ENCODE measurements at places on chromosomes 2 and 18.

- DNase-seq = no peak
Measured at GRCh38 chr18:48796491-48797205, 154.1 kb downstream of the SMAD7 start.

DNA sequence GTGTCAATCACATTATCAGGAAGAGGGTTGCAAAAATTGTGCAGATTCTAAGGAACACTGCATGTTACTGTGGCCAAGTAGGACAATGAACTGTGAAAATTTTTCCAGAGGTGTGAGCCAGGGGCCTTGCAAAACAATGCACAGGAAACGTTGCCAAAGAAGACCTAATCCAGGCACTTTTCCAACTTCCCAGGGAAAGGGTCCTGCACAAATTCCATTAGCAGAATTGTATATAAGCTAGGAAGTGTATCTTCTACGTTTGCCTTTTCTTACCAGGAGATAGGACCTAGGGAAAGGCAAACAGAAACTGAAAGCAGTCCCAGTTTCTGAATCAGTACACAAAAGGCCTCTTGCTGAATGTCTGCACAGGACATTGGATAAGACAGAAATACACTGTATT, 1888.3 kb upstream of the CELF4 start:
- DNase-seq = no peak

DNA sequence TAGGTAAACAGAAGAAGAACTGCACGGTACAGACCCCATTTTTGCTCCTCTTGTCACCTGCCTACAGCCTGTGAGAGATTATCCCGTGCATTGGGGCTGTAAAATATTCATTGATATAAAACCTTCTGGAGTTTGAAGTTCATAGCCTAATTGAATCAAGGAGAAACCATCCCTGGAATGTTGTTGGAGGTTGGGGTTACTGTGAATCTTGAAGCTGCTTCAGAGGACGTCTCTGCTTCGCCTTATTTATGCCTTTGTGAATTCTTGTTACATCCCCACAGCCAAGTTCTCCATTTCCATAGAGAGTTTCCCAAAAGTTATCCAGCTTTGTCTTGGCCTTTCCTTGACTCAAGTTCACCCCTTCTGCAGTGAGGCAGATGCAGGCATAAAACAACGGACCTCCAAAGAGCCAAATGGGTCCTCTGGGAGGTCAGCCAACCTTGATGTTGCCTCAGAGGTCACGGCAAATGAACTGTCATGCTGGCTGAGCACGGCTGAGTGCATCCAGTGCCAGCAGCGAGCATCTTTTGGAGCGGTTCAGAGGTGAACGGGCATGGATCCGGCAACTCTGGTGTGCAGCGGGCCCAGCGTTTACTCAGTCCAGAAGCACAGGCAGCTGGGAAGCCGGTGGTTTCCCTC, 317.6 kb downstream of the PRKCE start:
- no peak for DNase-seq

- no peak for DNase-seq
Measured at GRCh38 chr2:141728142-141728541, 402.7 kb downstream of the LRP1B start.

GRCh38 chr2:58030771-58031170, 15.8 kb upstream of the VRK2 start:
- no peak for DNase-seq

- no peak for DNase-seq
Measured at GRCh38 chr2:106296182-106296815, 102.2 kb upstream of the UXS1 start.

GRCh38 chr18:46886893-46887292, 30.4 kb downstream of the PIAS2 start:
- no peak for DNase-seq

DNA sequence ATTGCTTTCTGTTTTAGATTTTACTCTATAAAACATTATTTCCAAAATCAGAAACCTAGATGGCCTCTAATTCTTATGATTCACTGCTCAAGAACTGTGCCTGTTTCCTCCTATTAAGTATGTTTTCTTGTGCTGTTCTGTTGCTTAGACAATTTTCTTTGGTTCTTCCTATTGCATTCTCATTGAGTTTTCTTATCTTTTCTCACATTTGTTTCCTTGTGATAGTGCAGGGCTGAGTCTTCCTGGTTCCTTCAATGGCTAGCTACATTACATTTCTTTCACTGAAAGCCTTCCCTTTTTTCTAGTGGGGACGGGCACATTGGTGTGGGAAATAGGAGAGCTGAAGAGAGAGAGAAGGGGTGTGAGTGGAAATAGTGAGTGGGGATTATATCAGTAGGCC, 183.4 kb downstream of the CALCRL start:
- DNase-seq = no peak

DNA sequence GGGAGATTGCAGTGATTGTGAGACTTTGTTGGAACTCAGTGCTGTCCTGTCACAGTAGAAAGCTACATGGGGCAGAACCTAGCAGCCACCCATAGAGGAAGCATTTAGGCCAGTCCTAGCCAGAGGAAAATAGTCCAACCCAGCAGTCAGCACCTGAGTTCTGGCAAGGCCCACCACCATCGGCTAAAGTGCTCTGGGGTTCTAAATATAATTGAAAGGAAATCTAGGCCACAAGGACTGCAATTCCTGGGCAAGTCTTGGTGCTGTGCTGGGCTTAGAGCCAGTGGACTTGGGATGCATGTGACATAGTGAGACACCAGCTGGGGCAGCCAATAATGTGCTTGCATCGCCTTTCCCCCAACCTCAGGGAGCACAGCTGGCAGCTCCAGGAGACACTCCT, 28.9 kb upstream of the ACTR2 start:
- DNase-seq = no peak

- DNase-seq = no peak
Measured at GRCh38 chr2:226211439-226211838, 588.2 kb downstream of the IRS1 start.

- no peak for DNase-seq
Measured at GRCh38 chr2:108182489-108182888, 57.3 kb upstream of the SULT1C3 start.

DNA sequence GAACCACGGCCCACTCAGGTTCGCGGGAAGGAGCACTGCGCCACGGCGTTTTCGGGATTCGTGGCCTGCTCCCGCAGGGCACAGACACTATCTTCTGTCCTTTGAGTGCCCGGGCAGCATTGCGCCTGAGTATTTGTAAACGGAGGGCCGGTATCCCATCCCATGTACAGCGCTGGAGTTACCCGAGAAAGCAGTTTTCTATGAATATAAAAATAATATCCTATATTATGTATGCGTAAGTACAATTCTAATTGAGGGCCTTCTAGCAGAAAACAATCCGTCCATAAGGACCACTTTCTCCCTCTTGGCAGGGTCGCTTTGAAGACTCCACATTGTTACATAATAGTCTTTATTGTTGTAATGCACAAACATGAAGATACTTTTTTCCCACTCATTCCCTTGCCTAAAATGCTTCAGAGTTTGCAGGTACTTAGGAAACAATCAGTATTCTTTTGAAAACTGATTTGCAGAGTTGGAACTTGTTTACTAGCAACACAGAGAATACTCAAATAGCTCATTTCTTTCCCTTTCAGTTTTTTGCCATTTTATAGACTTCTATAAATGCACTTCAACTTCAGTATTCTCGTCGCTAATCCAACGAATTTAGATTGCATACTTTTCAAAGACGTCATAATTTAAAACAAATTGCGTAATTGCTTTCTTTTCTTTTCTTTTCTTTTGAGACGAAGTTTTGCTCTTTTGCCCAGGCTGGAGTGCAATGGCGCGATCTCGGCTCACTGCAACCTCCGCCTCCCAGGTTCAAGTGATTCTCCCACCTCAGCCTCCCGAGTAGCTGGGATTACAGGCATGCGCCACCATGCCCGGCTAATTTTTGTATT, 1.0 kb upstream of the REV1 start:
- DNase-seq = no peak

GRCh38 chr18:50011813-50012435, 183.0 kb downstream of the MYO5B start:
- no peak for DNase-seq

DNA sequence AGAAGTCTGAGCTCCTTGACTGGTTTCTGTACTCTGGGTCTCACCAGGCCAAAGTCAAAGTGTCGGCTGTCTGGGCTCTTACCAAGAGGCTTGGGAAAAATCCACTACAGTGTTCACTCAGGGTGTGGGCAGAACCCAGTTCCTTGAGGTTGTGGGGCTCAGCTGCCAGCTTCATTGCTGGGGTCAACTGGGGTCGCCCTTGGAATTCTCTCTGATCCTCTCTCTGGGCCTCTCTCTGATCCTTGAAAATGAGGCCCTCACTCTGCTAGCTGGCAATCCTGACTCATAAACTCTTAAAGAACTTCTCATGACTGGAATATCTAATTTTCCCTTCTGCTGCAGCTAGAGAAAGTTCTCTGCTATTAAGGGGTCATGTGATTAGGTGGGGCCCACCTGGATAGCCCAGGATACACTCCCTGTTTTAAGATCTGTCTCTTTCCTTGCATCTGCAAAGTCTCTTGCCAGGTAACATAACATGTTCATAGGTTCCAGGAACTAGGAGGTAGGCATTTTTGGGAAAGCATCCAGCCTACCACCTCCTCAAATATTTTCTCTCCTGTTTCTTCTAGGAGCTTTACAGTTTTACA, 66.3 kb downstream of the SP110 start:
- no peak for DNase-seq

GRCh38 chr2:123448801-123449200, 576.3 kb upstream of the CNTNAP5 start:
- DNase-seq = no peak

DNA sequence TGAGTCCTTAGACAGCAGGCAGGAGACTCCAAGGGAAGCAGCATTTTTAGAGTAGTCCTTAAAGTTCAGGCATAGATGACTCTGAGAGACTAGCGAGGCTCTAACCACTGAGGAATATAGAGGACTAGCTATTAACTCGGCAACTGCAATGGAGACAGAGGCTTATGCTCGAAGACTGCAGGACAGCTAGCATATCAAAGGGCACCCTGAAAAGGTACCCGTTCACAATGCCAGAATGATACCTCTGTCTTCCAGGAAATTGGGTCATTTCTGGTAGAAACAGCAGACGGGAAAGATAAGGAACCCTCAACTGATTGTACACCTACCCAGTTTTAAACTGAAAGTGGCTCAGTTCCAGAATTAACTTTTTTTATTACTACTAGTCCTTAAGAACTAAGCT, 1204.0 kb upstream of the ZEB2 start:
- no peak for DNase-seq

- DNase-seq = no peak
Measured at GRCh38 chr2:230184727-230185578, 34.8 kb downstream of the SP110 start.

GRCh38 chr18:61047794-61048193, 285.4 kb upstream of the CDH20 start:
- DNase-seq = no peak

DNA sequence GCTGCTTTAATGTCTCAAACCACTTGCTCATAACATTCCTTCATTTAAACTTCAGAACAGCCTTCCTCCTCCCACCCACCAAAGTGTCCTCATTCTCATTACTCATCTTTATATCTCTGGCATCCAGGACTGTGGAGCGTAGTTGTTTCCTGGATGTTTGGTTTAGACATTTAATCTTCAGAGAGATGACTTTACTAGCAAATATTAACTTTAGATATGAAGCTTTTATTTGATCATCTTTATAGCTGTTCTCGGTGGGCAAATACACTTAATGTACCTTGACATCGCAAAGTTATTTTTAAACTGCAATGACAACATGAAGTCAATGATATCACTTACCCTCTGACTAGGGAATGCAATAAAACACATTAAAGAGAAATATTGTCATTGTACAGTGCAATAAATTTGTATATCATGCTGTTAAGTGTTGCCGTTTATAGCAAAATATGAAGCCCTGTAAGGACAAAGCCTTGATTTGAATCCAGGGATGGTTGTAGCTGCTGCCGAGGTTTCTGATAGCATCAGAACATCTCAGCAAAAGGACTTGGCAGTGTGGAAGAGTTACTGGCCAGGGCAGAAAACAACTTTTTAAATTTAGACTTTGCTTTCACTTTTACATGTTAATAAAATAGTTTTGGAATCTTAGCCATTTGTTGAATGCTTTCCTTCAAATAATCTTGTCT, 4.6 kb upstream of the LAMA3 start:
- DNase-seq = no peak
